Upper lobe of right lung (tissue), 1 donor: ENCODE measurements at places on chromosomes 12 and 14. TPM values are rescaled to one million over a fixed set of nuclear protein-coding genes. Genes with fewer than 3 reads are reported as not detected.

- H3K27me3 ChIP-seq = no peaks in the 10 kb centered on the region
- H3K4me3 ChIP-seq = no peak overlapping the region
- peaks cover 20% of the 10 kb centered on the region for H3K4me1 ChIP-seq
- no peak overlapping the region for H3K27ac ChIP-seq
- H3K36me3 ChIP-seq = no peaks in the 10 kb centered on the region
These were observed 52.1 kb upstream of the KCNJ8 start for GRCh38 chr12:21826618-21826910.

- no peaks in the 10 kb centered on the region for H3K36me3 ChIP-seq
- DNase-seq = no peak
- H3K27ac ChIP-seq = no peak overlapping the region
- no peaks in the 10 kb centered on the region for H3K4me1 ChIP-seq
- no peak overlapping the region for H3K4me3 ChIP-seq
- no peaks in the 10 kb centered on the region for H3K27me3 ChIP-seq
These were observed 78.8 kb upstream of the SLC38A4 start for GRCh38 chr12:46904406-46905238.

GRCh38 chr14:83041224-83041623, 1507.6 kb upstream of the SEL1L start:
- no peak overlapping the region for H3K4me3 ChIP-seq
- no peak overlapping the region for H3K27ac ChIP-seq
- no peaks in the 10 kb centered on the region for H3K36me3 ChIP-seq
- DNase-seq = no peak
- H3K27me3 ChIP-seq = no peaks in the 10 kb centered on the region

GRCh38 chr12:90390947-90391346, 564.0 kb downstream of the CCER1 start:
- no peak for DNase-seq
- no peaks in the 10 kb centered on the region for H3K27me3 ChIP-seq
- no peak overlapping the region for H3K27ac ChIP-seq
- no peaks in the 10 kb centered on the region for H3K4me1 ChIP-seq
- H3K36me3 ChIP-seq = no peaks in the 10 kb centered on the region
- H3K4me3 ChIP-seq = no peak overlapping the region

DNA sequence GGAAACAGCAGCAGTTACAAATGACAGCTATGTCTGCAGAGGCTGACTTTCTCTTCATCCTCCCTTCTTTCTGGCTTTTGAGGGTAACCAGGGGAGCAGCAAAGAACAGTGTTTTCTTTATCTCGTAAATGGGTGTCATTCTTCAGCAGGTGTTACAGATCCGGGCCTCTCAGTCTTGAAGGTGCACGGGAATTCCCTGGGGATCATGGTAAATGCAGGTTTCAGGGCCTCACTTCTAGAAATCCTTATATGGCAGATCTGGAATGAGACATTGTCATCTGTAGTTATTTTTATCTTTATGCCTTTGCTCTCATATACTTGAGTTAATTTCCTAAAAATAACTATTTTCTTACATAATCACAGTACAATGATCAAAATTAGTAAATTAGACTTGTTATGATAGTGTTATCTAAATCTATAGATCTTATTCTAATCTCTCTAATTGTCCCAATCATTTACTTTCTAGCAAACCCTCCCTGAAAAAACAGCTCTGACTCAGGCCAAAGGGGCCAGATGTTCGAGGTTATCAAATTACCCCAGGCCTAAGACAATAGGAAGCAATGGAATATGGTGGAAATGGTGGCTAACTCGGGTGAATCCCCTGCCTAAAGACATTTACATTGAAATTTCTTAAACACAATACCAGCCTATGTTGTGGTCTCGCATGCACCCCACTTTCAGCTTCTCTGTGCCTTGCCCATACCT, 145.0 kb downstream of the CAND1 start:
- DNase-seq = no peak
- no peaks in the 10 kb centered on the region for H3K4me1 ChIP-seq
- H3K27me3 ChIP-seq = no peaks in the 10 kb centered on the region
- no peak overlapping the region for H3K4me3 ChIP-seq
- no peaks in the 10 kb centered on the region for H3K36me3 ChIP-seq

GRCh38 chr14:102822311-102822863, 45.1 kb downstream of the TRAF3 start:
- no peaks in the 10 kb centered on the region for H3K4me1 ChIP-seq
- H3K27ac ChIP-seq = no peak overlapping the region
- H3K36me3 ChIP-seq = no peaks in the 10 kb centered on the region
- DNase-seq = no peak
- H3K27me3 ChIP-seq = no peaks in the 10 kb centered on the region

DNA sequence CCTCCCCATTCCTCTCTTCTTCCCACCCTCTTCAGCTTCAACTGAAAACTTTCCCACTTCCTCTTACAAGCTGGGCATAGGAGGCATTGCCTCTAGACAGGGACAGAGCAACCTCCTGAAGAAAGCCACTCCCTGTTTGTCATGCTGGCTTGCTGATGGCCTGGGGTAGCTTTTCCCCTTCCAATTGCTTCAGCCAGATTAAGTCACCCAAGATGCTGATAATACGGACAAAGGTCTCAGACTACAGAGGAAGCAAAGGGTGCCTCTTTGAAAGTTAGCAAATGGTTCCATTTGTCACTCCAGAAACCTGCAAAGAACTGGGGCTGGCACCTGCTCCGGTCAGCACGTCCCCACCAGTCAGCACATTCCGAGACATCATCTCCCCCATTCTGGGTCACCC, 6.0 kb downstream of the KRT2 start:
- H3K27me3 ChIP-seq = no peaks in the 10 kb centered on the region
- H3K4me1 ChIP-seq = no peaks in the 10 kb centered on the region

GRCh38 chr12:46832130-46832704, 6.4 kb upstream of the SLC38A4 start:
- DNase-seq = no peak
- peaks cover 5% of the 10 kb centered on the region for H3K4me1 ChIP-seq
- peaks cover 53% of the 10 kb centered on the region for H3K27me3 ChIP-seq
- H3K36me3 ChIP-seq = no peaks in the 10 kb centered on the region
- H3K4me3 ChIP-seq = peak overlapping the region; percentile 34

- H3K4me3 ChIP-seq = no peak overlapping the region
- H3K27ac ChIP-seq = no peak overlapping the region
- no peaks in the 10 kb centered on the region for H3K36me3 ChIP-seq
- no peak for DNase-seq
These were observed 33.9 kb downstream of the TMEM19 start for GRCh38 chr12:71719647-71720370.

GRCh38 chr12:1099158-1099557, 108.1 kb downstream of the ERC1 start:
- H3K27ac ChIP-seq = no peak overlapping the region
- peaks cover 5% of the 10 kb centered on the region for H3K4me1 ChIP-seq
- H3K27me3 ChIP-seq = no peaks in the 10 kb centered on the region
- no peaks in the 10 kb centered on the region for H3K36me3 ChIP-seq
- DNase-seq = no peak

DNA sequence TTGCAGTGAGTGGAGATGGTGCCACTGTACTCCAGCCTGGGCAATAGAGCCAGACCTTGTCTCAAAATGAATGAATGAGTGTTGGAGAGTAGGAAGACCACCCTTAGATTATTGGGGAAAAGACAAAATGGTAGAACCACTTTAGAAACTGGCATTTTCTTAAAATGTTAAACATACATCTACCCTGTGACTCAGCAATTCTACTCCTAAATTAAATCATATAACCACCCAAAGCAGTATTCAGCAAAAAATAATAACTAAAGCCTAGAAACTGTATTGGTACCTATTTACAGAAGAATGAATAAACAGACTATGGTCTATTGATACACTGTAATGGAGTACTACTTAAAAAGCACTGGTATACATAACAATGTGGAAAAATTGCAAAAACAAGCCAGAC, 9.1 kb downstream of the NUP37 start:
- H3K4me1 ChIP-seq = no peaks in the 10 kb centered on the region
- peaks cover 41% of the 10 kb centered on the region for H3K36me3 ChIP-seq
- no peaks in the 10 kb centered on the region for H3K27me3 ChIP-seq
- H3K4me3 ChIP-seq = no peak overlapping the region
- no peak overlapping the region for H3K27ac ChIP-seq

LAG3 gene
- total RNA-seq = 1.5 TPM

RAB2B gene
- 36.9 TPM for total RNA-seq

OASL gene
- total RNA-seq = 12.7 TPM

RNF10 gene
- 190 TPM for total RNA-seq

NIN gene
- 37.5 TPM for total RNA-seq

FZD10 gene
- 0.84 TPM for total RNA-seq

TMEM132C gene
- total RNA-seq = 0.64 TPM

OLR1 gene
- total RNA-seq = 96.1 TPM
